GM23248 (cell line): ENCODE measurements at places on chromosomes 1 and 21. TPM values are rescaled to one million over a fixed set of nuclear protein-coding genes. Genes with fewer than 3 reads are reported as not detected.

COL9A2 gene
- total RNA-seq: 0.89 and 2.8 TPM in 2 replicates

DNA sequence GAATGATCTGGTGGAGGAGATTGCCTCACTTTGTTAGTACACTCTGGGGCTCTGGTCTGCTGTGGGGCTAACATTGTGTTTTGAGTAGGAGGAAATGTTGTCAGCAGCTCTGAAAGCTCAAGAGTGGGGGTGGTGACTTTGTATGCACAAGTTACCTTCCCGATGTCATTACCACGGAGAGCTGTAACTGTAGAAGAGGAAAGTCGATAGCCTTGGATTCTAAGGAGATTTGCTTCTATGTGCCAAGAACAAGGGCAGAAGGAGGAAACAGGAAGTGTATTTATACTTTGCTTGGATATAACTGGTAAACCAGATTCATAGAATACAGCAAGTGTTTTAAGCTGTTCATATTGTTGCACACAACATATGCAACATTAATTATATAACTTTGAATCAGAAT, 196.1 kb downstream of the AMY1C start:
- no peak for DNase-seq
- H3K4me1 ChIP-seq: no peaks in the 10 kb centered on the region
- no peak overlapping the region for H3K27ac ChIP-seq
- H3K4me3 ChIP-seq: no peak overlapping the region
- H3K36me3 ChIP-seq: no peaks in the 10 kb centered on the region

DNA sequence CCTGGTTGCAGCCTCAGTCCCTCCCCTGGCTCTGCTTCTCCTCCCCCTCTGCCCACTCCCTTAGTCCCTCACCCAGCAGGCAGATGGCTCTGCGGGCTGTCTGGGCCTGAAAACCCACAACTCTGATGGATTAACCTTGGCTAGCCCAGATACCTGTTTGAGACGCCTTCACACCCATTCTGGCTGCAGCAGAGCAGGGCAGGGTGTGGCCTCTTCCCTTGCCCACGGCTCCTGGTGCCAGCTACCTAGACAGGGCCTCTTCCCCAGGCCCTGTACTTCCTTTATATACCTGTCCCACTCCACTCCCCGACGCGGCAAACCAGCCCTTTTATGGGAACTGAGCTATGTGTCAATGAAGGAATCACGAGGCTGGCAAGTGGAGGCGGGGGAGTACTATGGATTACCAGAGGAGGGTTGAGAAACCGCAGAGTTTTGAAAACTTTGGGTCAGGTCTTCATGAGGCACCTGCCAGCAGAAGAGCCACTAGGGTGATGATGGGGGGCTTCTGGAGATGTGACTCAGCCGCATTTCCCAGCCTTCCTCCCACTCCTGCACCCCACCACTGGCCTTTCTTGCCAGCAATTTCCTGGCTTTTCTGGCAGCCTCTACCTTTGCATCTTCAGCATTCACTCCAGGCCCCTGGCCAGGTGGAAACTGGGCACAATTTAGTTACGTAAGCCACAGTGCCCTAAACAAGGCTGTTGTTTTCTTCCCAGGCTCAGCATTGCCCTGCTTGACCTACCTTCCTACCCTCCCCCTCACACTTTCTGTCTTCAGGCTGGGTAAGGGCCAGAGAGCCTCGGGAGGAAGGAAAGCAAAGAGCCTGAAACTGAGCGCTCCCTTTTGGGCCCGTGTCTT, at the start of gene CHI3L1:
Gene CHI3L1, minus strand, starts transcription at position 259 of the 858 bp plus-strand sequence. Its CDS starts 81 bp downstream, at position 178.
- no peaks in the 10 kb centered on the region for H3K4me1 ChIP-seq
- H3K36me3 ChIP-seq: no peaks in the 10 kb centered on the region
- no peaks in the 10 kb centered on the region for H3K27me3 ChIP-seq
- no peak for DNase-seq
- no peak within 1 kb of the TSS for H3K27ac ChIP-seq

OR2L8 gene
- total RNA-seq: not detected in 2 replicates

- no peak overlapping the region for H3K4me3 ChIP-seq
- H3K27ac ChIP-seq: 0 out of 2 replicates have a peak overlapping the region, but pooled peaks have one; percentile 40
Observed at GRCh38 chr1:211633524-211633846, 41.9 kb downstream of the NEK2 start.

- H3K4me1 ChIP-seq: no peaks in the 10 kb centered on the region
- H3K27ac ChIP-seq: no peak overlapping the region
- DNase-seq: no peak
- H3K36me3 ChIP-seq: no peaks in the 10 kb centered on the region
Observed at GRCh38 chr21:14456911-14457310, 74.0 kb upstream of the HSPA13 start.

IL12RB2 gene
- total RNA-seq: not detected in 2 replicates

GRCh38 chr1:207820568-207821463, 69.0 kb downstream of the CD46 start:
- DNase-seq: no peak
- H3K27me3 ChIP-seq: no peaks in the 10 kb centered on the region
- no peak overlapping the region for H3K4me3 ChIP-seq

DNA sequence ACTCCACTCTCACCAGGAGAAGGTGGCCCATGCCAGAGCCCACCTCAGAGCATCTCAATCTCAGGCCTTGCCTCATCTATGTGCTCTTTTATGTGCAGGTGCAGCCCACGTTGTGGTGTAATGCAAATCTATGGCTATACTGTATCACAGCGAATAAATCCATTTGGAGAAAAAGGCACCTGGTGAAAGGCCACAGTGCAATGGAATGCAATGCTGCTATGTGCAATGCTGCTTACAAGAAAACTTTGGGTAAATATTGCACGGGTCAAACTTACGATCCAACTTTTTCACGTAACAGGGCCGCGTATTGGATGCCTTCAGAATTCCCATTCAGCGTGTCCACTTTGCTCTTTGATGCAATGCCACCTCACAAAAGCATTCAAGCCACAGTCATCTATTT, 13.5 kb downstream of the ZBTB18 start:
- no peaks in the 10 kb centered on the region for H3K27me3 ChIP-seq
- H3K36me3 ChIP-seq: no peaks in the 10 kb centered on the region
- no peak overlapping the region for H3K27ac ChIP-seq
- peaks cover 21% of the 10 kb centered on the region for H3K4me1 ChIP-seq
- no peak overlapping the region for H3K4me3 ChIP-seq

DNA sequence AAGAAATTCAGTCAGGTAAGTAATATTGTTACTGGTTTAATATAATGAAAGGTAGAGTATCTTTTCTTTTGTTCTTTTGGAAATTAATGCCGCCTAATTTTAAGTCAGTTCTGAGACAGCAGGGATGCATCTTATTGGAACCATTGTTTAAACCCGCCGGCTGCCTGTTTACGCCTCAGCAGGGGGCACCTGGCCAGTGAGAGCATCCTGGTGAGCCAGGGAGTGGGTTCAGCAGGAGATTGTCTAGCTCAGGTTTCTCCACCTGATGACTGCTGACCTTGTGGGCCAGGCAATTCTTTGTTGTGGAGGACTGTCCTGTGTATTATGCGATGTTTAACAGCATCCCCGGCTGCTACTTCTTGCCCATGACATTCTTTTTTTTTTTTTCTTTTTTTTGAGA, 30.2 kb downstream of the CHAF1B start:
- H3K27ac ChIP-seq: no peak overlapping the region
- H3K4me3 ChIP-seq: no peak overlapping the region
- no peaks in the 10 kb centered on the region for H3K4me1 ChIP-seq
- H3K36me3 ChIP-seq: no peaks in the 10 kb centered on the region
- DNase-seq: no peak

DNA sequence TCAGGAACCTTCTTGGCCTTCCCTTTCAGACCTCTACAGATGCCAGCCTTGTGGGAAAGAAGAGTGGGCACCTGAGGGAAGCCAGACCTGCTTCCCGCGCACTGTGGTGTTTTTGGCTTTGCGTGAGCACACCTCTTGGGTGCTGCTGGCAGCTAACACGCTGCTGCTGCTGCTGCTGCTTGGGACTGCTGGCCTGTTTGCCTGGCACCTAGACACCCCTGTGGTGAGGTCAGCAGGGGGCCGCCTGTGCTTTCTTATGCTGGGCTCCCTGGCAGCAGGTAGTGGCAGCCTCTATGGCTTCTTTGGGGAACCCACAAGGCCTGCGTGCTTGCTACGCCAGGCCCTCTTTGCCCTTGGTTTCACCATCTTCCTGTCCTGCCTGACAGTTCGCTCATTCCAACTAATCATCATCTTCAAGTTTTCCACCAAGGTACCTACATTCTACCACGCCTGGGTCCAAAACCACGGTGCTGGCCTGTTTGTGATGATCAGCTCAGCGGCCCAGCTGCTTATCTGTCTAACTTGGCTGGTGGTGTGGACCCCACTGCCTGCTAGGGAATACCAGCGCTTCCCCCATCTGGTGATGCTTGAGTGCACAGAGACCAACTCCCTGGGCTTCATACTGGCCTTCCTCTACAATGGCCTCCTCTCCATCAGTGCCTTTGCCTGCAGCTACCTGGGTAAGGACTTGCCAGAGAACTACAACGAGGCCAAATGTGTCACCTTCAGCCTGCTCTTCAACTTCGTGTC, 995 bp upstream of the ZBTB48 start:
- H3K36me3 ChIP-seq: no peaks in the 10 kb centered on the region
- DNase-seq: no peak
- peak overlapping the region; percentile 88 for H3K27ac ChIP-seq
- H3K4me3 ChIP-seq: peak overlapping the region; percentile 81; the same call in 1 of the 2 replicates
- H3K4me1 ChIP-seq: peaks cover 9% of the 10 kb centered on the region; the same call in 1 of the 2 replicates
- no peaks in the 10 kb centered on the region for H3K27me3 ChIP-seq

TMEM125 gene
- total RNA-seq: not detected in 2 replicates

GRCh38 chr1:91124989-91125417, 103.2 kb upstream of the ZNF644 start:
- no peaks in the 10 kb centered on the region for H3K27me3 ChIP-seq
- H3K4me1 ChIP-seq: no peaks in the 10 kb centered on the region
- H3K36me3 ChIP-seq: no peaks in the 10 kb centered on the region
- no peak for DNase-seq
- no peak overlapping the region for H3K27ac ChIP-seq

- no peak for DNase-seq
- H3K36me3 ChIP-seq: no peaks in the 10 kb centered on the region
- no peaks in the 10 kb centered on the region for H3K27me3 ChIP-seq
- H3K4me3 ChIP-seq: no peak overlapping the region
- H3K27ac ChIP-seq: no peak overlapping the region
Observed at GRCh38 chr1:51488372-51489050, 30.6 kb downstream of the EPS15 start.

MAP1LC3C gene
- not detected in 2 replicates for total RNA-seq

DNA sequence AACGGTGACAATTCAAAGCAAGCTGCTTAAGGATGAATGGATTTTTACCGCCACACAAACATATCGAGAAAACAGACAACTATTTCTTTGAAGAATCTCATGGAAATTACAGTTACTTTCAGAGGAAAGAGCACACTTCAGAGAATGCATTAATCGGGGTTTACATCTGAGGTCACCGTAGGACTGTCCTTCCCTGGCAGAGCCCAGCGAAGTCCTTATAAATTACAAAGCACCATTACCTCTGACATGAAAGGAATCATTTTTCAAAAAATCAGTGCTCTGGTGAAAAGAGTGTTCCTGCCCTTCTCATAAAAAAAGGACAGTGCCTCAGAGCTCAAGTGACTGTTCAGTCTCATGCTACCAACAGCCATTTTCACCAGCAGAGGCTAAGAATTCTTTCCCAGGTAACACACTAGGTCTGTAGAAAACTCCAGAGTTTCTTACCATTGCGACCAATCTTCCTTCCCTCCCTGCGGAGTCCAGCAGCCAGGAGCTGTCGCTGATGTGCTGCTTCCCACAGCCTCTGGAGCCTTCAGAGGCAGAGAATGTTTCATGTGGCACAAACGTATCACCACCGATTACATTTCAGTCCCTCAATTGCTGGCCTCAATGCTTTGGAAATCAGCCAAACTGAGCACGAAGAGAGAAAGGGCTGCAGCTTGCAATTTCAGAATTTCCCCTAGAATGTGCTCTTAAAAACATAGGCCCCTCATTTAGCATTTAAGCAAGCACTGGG, 75.4 kb downstream of the PLD5 start:
- H3K4me1 ChIP-seq: no peaks in the 10 kb centered on the region
- H3K27ac ChIP-seq: no peak overlapping the region
- H3K27me3 ChIP-seq: no peaks in the 10 kb centered on the region
- H3K36me3 ChIP-seq: no peaks in the 10 kb centered on the region

XCL1 gene
- total RNA-seq: not detected in 2 replicates

- H3K27ac ChIP-seq: peak overlapping the region; percentile 90
- H3K36me3 ChIP-seq: no peaks in the 10 kb centered on the region
- DNase-seq: peak; percentile 96
- H3K4me3 ChIP-seq: peak overlapping the region; percentile 21; the same call in 1 of the 2 replicates
- H3K4me1 ChIP-seq: peaks cover 13% of the 10 kb centered on the region
Observed at GRCh38 chr1:65247419-65248359, 61.7 kb upstream of the DNAJC6 start.

RGS1 gene
- total RNA-seq: not detected in 2 replicates

MTF2 gene
- 10.9 and 14.1 TPM in 2 replicates for total RNA-seq

CD101 gene
- total RNA-seq: not detected in 2 replicates

DNA sequence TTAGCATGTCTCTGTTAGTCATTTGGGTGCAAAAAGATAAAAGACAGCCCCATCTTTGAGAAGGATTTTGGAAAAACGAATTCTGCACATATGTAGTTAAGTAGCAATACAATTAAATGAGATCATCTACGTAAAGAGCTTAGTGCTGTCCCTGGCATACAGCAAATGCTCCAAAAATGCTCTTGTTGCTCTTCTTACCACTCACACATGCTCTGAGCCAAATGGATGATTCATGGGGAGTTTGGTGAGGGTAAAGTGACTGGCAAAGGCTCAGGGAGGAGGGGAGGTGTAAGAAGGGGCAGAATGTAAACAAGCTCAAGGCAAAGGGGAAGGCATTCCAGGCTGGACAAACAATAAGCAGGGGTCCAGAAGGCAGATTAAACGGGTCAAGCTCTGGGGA, 191.9 kb downstream of the AK5 start:
- no peaks in the 10 kb centered on the region for H3K36me3 ChIP-seq
- no peak overlapping the region for H3K4me3 ChIP-seq
- peak; percentile 93 for DNase-seq

INAVA gene
- total RNA-seq: not detected in 2 replicates

FGR gene
- not detected in 2 replicates for total RNA-seq

DNA sequence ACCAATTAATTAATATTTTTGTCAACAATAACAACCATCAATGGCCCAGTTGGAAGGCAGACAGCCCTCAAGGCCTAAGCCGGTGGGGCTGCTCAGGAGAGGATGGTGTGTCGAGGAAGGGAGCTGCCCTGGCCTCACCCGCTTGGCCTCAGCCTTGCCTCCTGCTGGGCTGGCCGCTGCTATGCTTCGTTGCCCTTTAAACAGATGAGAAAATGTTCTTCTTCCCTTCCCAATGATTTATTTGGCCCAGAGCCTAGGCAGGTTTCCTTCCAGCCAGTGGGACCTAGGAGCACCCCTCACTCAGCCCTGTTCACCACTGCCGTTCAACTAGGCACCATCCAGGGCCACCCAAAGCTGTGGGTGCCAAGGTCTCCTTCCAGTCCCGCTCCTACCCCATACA, 3.1 kb upstream of the ADGRB2 start:
- peaks cover 7% of the 10 kb centered on the region for H3K27me3 ChIP-seq
- H3K27ac ChIP-seq: no peak overlapping the region
- H3K4me1 ChIP-seq: no peaks in the 10 kb centered on the region

CACNA1S gene
- not detected in 2 replicates for total RNA-seq
